GM06990 (cell line): ENCODE measurements at places on chromosomes 3 and 15.

DNA sequence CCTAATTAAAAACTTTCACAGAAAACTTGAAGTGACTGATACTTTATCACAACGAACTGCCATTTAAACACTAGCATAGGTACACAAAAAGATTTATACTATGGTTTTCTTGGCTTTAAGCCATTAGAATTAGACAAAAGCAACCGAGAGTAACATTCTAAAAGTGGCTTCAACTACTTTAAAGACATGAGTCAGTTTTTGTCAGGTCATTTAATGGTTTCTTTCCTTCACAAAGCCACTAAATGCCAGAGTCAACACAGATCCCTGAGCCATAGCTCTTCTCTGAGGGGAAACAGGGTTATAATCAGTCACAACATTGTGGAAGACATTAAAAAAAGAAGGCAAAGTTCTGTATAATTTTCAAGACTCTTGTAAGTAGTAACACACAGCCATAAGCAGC lies 54.6 kb downstream of the CAPN3 start:
- no peak for DNase-seq

GRCh38 chr3:188899881-188900280 lies 271.9 kb upstream of the TPRG1 start:
- DNase-seq, result no peak

- DNase-seq, result no peak
Measured at GRCh38 chr15:27414168-27414870, 443.3 kb downstream of the GABRG3 start.

- DNase-seq, result no peak
Measured at GRCh38 chr3:157530637-157531300, 27.6 kb upstream of the VEPH1 start.

DNA sequence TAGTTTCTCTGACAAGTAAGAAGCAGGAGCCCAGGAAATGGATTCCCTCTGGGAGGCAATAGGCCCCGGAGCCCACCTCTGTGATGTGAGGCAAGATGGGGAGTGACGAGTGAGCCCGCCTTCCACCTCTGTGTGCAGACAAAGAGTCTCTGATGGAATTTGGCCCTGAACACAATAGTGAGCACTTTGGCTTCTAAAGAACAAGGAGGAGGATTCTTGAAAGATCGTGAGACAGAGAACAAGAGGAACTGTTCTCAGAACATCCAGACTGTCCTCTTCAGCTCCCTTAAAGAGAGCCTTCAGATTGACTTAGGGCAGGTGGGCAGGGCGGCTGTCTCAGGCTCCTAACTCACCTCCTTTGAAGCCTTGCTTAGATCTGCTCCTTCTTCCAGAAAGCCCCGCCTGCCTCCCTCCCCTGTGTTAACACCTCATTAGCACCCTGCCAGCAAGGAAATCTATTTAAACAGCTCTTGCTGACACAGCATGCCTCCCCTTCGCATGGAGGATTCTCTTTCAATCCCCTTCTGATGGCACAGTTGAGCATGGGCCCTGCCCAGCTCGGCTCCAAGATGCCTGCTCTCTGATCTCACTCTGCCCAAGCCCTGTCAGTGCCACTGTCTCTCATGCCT lies 430.3 kb downstream of the NTRK3 start:
- DNase-seq, result no peak

- no peak for DNase-seq
Measured at GRCh38 chr15:51328926-51329325, 9.5 kb downstream of the CYP19A1 start.

DNA sequence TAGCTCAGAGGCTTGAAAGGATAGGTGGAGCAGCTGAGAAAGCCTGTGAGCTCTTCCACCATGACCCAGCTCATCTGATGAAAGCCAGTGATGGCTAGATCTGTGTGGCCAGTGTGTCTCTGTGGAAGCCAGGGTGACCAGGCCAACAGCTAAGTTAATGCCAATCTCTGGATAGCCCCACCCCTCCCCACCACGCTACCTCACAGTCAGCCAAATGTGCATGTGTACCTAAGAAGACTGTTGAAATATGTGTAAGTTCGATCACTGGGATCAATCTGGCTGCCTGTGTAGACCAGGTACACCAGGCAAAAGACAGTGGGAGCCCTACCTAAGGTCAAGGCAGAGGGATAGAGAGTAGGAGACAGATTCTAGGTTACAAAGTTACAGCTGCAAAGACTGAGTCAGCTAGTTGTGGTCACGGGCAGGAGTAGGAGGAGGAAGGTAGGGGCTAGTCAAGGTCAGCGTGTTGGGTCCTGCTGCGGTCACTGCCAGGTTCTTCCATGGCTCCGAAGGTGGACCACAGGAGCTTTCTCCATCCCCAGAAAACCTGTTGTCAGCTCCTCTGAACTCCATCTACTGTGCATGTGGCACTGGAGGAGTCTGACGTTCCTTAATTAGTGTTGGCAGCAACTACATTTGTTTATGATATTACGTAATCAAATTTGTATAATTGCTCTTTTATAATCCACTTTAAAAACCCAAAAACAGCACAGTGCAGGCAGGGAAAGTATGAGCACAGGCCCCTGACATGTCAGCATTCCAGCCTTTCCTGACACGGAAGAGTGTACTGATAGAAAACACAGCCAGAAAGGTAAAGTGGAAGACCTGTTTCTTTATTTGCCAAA lies 318.0 kb downstream of the CLSTN2 start:
- no peak for DNase-seq

- no peak for DNase-seq
Measured at GRCh38 chr15:37979671-37980409, 45.4 kb downstream of the TMCO5A start.

DNA sequence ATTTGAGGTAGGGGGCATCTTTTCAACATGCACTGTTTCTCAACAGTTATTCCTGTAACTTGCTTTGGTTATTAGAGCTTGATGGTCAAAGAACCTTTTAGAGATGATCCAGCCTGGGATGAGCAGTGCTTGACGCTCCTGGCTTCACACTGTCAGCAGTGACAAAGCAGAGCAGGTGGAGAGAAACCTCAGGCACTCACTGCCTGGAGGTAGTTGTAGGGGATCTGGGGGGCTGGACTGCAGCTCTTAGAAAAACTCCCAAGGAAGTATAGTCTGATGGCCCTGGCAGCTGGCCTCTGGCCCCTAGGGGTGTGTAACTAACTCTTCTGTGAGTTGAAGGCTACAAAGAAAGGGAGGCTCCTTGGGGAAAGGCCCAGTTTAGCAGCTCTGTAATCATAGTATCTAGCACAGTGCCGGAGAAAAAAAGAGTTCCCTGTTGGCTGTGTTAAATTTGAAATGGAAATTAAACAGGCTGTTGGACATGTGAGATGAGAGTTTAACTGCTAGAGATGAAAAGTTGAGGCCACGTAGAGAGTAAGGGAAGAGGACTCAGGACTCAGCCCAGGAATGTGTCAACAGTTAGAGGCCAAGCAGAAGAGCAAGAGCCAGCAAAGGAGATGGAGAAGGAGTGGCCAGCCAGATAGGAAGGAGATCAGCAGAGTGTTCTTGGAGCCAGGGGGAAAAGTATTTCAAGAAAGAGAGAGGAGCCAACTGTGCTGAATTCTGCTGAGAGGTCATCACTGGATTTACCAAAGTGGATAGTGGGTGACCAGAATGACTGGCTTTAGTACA lies 14.2 kb downstream of the OXNAD1 start:
- DNase-seq, result no peak

- DNase-seq, result no peak
Measured at GRCh38 chr3:23271876-23272741, 69.0 kb downstream of the UBE2E2 start.

DNA sequence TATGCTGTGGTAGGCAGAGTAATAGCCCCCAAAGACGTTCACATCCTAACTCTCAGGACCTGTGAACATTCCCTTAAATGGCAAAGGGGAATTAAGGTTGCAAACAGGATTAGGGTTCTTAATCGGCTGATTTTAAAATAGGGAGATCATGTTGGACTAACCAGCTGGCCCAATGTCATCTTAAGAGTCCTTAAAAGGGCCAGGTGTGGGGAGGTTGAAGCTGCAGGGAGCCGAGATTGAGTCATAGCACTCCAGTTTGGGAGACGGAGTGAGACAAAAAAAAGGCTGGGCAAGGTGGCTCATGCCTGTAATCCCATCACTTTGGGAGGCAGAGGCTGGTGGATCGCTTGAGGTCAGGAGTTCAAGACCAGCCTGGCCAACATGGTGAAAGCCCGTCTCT lies 1.6 kb upstream of the FLNB start:
- DNase-seq, result no peak

DNA sequence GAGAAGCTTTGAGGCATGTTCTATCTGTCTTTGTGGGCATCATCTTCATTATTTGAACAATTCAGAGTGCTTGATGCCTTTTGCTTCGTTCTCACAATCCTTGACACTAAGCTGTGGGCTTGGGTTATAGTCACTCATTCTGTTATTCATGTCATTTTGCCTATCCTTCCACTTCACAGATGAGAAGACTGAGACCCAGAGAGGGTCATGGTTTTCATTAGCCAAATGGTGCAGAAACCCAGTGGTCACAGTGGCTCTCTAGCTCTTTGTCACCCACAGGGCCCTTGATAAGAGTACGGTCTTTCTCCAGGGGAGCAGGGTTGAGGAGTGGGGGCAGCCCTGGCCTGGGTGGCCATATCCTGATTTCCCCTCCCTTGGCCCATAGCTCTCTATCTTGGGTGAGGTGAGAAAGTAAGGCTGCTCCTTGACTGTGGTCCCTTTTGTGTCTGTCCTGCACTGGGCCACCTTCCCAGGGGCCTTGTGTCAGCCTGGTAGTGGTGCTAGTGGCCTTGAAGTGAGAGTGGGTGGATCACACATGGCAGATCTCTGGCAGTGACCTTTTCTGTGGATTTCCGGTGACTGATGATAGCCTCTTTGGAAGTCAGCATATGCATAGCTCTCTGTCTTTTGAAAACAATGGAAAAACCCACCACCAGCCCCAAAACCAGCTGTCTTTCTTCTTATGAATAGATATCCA lies 130.1 kb downstream of the IGF1R start:
- DNase-seq, result no peak

- peak; percentile 54 for DNase-seq
Measured at GRCh38 chr15:75200765-75201615, 692 bp upstream of the C15orf39 start.

GRCh38 chr3:17116007-17116600 lies 231.3 kb downstream of the PLCL2 start:
- no peak for DNase-seq

DNA sequence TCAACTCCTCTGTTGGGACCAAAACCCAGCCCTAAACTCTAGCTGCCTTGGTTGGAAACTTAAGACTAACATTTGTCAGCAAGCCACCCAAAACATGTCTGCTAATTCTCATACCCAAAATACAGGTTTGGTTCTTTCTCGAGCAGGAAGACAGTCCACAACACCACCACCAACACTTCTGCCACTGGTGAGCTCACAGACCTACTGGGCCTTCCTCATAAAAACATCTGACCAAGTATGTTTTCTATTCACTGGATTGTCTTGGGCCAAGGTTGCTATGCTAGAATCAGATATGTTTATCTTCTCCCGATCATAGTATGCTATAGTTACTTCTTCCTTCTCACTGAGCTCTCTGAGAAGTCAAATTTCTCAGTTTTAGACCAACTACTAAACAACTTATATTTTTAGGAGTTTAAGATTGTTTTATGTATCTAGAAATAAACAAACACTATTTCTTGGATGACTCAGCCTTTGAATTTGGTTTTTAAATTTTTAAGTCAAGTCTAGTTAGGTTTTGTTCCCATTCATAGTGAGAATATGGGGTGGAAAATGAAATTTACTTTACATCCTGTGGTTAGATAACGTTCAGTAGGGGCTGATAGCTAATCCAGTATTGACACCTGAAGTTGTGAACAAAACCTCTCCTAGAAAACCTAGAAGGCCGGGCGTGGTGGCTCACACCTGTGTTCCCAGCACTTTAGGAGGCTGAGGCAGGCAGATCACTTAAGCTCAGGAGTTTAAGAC lies 360.5 kb downstream of the RSL24D1 start:
- peak; percentile 3 for DNase-seq

DNA sequence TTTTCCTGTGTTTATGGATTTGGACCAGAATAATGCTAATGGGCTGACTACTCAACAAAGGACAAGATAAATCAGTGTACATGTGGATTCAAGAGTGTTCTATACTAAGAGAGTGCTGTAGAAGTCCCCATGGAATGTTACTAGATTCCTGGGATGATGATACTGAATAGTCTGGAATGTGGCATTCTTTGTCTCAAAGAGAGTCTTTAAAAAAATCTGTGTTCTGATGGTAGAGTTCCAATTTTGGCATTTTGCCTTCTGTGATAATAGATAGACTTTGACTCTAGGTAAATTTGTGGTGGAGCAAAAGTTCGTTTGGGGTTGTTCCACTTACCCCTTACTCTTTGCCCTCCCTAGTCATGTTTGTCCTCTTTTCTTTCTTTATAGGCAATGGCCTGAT lies 43.7 kb downstream of the NMD3 start:
- no peak for DNase-seq

DNA sequence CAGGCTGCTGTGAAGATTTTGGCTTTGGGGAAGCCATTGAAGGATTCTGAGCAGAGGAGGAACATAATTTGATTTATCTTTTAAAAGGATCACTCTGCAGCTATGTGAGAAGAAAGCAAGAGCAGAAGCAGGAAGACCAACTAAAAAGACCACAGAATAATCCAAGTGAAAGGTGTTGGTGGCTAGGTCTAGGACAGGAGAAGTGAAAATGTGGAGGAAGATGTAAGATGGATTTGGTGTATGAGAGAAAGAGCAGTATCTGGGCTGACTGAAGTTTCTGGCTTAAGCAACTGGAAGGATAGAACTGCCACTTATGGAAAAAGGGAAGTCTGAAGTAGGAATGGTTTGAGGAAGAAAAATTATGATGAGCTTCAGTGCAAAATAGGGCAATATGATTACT lies 62.0 kb downstream of the SFMBT1 start:
- DNase-seq, result peak; percentile 15

DNA sequence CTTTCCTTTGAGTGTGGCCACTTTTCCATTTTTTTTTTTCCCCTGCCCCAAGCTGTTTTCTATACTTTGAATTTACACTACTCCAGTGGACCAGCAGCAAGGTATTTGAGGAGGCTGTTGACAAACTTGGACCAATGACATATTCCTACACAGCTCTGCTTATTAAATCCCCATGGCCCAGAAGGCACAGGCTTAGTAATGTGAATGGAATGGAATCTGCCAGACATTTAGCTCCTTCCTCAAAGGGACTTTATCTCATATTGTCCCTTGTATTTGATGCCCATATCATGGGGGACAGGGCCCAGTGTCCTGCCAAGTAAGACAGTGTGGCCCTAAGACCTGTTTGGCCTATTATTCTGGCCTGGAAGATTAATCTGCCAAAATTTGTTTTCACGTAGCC lies 107.5 kb downstream of the CHCHD6 start:
- DNase-seq, result no peak

DNA sequence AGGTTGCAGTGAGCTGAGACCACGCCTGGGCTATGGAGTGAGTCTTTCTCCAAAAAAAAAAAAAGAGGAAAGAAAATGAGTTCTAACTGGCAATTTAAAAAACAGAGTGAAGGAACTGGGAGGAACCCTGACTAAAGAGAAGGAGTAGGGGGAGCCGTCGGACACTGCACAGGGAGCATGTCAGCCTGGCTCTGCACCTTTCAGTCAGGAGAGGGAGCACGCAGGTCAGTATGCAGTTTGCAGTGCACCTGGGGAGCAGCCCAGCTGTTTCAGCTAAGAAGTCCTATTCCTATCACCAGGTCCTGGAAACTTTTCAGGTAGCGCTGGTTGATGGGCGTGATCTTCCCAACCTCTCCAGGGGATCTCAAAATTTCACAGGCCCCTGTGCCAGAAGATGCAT lies 14.9 kb upstream of the ZXDC start:
- no peak for DNase-seq
